ENCODE measurements at places on chromosomes 4 and X. TPM values are rescaled to one million over a fixed set of nuclear protein-coding genes. Genes with fewer than 3 reads are reported as not detected.

- peak; percentile 40 for DNase-seq
Measured at GRCh38 chr4:183097231-183098018, 1.6 kb upstream of the WWC2 start.

The MAGEB2 gene
- total RNA-seq: not detected

DNA sequence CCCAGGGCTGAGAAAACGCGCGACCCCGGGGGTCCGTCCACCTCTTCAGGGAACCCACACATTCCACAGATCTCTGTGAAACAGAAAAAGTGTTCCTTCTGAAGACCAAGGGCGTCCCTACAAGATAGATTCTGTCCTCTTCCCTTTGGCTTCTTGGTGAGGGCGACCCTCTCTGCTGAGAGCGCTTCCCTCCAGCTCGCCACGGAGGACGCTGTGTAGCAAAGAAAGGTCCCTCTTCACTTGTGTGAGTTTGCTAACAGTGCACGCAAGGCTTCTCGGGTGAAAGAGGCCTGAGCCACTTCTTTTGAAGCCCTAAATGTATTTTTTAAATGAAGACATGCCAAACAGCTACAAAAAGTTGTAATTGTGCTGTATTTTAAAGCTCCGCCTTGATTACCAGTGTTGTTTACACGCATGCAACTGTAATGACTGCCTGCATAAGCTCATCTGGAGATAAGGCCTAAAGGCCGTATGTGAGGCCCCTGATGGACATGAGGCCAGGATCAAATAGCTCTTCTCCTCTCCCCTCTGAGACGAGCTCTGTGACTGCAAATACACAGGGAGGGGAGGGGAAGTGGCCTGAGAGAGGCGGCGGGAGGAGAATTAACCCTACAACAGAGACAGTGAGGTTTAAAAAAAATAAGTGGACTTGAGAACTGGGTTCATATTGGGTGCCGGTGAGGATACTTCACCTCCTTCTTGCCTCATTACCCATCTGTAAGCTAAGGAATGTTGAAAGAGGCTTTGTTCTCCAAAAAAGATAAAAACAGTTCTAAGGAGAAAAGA lies 95.5 kb downstream of the SOWAHB start:
- DNase-seq: peak; percentile 78

- peak; percentile 70 for DNase-seq
Measured at GRCh38 chr4:73653695-73654106, 33.5 kb upstream of the RASSF6 start.

GRCh38 chr4:28014469-28014868 lies 1153.8 kb downstream of the STIM2 start:
- DNase-seq: no peak

- no peak for DNase-seq
Measured at GRCh38 chrX:41721590-41721989, 2.4 kb upstream of the GPR82 start.

DNA sequence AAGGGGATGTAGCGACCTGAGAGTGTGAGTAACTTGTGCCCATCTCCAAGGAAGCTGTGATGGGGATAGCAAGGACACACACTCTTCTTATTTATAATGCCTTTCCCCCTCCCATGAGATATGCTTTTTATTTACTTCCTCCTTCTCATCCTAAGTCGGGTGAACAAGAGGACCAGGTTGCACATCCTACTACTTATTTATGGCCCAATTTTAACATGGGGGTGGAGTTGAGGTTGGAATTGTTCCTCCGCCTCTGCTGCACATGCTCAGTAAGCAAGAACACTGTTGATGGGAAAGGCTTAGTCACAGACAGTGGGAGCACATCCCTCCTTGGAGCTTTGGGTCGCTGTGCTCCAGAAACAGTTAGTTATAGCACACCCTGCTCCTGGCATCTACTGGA lies 15.2 kb upstream of the TLR8 start:
- no peak for DNase-seq

DNA sequence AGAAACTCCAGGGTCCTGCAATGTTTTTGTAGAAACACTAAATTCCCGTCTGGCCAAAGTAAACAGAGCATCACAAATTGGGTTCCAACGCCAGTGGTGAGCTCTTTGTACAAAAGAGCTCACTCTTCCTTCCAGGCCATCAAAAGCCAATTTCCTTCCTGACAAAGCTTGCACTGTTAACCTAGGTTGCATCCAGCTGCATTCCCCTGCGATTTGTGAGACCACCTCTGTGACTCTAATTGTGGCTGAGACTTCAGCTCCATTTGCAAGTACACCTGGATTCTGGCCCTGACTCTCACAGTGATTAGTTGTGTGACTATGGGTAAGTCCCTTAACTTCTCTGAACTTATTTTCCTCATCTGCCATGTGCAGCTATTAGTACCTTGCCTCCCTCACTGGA lies 212.5 kb upstream of the CXorf66 start:
- no peak for DNase-seq

The RPS6KA6 gene
- total RNA-seq: 2.2 TPM

GRCh38 chr4:140220058-140220457 lies 66.1 kb upstream of the MAML3 start:
- no peak for DNase-seq

DNA sequence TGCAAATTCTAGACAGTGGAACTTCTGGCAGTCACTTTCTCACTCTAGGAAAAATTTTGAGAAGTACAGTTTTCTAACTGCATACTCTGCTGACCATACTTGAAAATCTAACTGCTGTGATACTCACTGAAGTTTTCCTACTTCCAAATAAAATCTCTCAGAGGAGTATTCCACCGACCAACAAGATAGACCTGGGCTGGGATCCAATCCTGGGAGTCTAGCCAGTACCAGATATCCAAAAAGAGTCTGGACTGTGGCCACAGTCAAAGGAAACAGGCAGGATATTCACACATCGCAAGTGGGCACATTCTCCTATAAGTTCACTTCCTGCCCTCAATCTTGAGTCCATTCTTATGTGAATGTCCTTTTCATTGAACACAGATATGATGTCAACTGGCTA lies 1138.7 kb upstream of the PCDH7 start:
- DNase-seq: peak; percentile 76

The DDX53 gene
- total RNA-seq: 2.2 TPM

GRCh38 chr4:155522201-155522600 lies 144.4 kb upstream of the GUCY1A1 start:
- DNase-seq: peak; percentile 96

The MAGEC3 gene
- total RNA-seq: not detected

The SPANXN3 gene
- total RNA-seq: not detected

The FGF16 gene
- not detected for total RNA-seq

DNA sequence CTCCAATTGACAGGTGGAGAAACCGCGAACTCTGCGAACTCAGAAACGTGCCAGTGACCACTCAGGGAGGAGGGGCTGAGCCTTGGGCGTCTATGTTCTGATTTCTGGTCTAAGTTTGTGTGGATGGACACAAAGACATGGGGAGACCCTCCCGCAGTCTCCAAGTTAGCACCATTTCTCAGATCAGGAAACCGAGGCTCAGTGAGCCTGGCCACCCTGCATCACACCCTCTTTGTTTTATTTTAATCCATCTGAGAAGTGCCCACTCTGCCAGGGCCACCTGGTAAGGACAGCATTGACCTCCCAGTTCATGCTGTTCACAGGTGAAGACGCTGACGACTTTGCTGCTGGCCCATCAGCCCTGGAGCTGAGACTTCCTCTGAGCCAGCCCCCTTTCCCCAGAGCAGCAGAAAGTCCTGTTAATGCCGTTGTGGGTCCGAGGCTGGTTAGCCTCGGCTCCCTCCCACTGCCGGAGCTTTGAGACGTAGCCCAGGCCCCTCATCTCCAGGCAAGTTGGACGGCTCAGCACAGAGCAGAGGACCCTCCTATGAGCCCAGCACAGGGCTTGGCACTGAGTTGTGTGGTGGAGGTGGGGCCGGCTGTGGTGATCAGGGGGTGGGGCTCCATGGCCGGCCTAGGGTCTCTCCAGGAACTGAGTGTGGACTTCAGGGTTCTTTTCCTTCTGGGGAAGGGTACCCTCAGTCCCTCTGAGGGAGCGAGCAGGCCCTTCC lies 43.7 kb downstream of the PSAPL1 start:
- no peak for DNase-seq

The TCEAL9 gene
- 104 TPM for total RNA-seq

DNA sequence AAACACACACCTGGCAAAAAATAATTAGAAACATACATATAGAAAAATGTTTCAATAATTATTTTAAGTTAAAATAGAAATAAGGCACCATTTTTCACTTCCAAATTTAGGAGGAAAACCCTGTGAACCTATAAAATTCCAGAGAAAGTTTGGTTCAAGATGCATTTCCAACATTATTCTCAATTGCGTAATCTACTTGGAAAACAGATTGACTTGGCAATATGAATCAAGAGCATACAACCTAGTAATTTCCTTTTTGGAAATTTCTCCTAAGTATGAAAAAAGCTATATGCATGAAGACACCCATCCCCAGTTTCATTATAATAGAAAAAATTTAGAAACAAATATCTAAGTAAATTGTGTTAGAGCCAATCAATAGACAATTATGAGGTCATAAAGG lies 242.9 kb downstream of the IQCM start:
- DNase-seq: no peak

- DNase-seq: no peak
Measured at GRCh38 chr4:177485528-177485927, 43.3 kb upstream of the AGA start.

GRCh38 chr4:40525752-40526598 lies 103.7 kb downstream of the RBM47 start:
- peak; percentile 65 for DNase-seq

DNA sequence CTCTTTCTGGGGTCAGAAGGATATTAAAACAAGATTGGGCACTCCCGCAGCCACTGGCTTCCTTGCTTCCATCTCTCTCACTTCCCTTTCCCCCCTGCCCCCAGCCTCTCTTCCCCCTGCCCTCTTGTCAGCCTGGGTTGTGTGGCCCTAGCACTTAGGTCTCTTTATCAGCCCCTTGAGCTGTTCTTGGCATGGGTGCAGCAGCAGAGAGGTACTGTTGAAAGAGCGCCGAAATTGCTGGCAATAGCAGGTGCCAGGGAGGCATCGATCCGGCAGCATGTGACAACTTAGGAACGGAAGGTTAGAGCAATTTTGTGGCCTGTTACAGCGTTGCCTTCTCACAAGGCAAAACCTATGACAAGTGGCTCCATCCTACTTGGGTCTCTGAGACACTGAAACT lies 333.1 kb upstream of the IGFBP7 start:
- DNase-seq: no peak

The UGT2B15 gene
- 4.6 TPM for total RNA-seq

GRCh38 chrX:112865464-112866025 lies 24.9 kb upstream of the AMOT start:
- no peak for DNase-seq

- DNase-seq: no peak
Measured at GRCh38 chr4:154471526-154472331, 19.9 kb downstream of the DCHS2 start.

DNA sequence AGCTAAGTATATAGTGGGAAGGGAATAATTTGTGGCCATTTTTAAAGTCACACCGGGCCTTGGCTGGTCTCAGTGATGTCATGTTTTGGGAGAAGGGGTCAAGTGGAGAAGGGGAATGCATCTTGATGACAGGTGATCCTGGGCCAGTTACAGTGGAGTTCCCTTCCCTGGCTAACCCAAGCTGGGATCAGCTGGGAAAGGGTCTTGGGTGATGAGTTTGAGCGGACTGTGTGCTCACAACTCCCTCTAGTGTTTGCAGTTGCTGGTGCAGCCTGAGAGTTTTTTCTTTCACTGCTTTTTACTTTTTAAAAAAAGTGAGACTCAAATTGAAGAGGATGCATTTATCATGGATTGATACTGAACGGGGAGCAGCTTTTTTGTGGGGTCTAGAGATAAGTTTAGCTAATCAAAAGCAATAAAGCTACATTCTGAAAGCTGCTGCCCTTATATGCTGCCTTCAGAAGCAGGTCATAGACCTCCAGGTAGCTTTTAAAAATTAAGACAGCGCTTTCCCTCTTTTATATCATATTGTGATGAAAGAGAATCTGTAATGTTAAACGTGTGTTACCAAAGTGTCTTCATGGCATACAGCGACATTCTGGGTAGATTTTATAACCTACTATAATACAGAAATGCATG lies 164.7 kb downstream of the DCLK2 start:
- peak; percentile 51 for DNase-seq

- DNase-seq: peak; percentile 92
Measured at GRCh38 chr4:8205241-8205707, 6.2 kb downstream of the SH3TC1 start.

Measured in umbilical cord (tissue), 2 donors.